ENCODE measurements at places on chromosomes 6 and 20. TPM values are rescaled to one million over a fixed set of nuclear protein-coding genes. Genes with fewer than 3 reads are reported as not detected.

GRCh38 chr6:3621411-3621810, 130.1 kb downstream of the PXDC1 start:
- no peak overlapping the region for H3K27ac ChIP-seq
- no peaks in the 10 kb centered on the region for H3K4me1 ChIP-seq
- H3K36me3 ChIP-seq: no peaks in the 10 kb centered on the region
- peaks cover 78% of the 10 kb centered on the region for H3K27me3 ChIP-seq
- no peak for DNase-seq
- H3K4me3 ChIP-seq: no peak overlapping the region

- peak overlapping the region; percentile 53 for H3K27ac ChIP-seq
- no peaks in the 10 kb centered on the region for H3K27me3 ChIP-seq
- H3K36me3 ChIP-seq: peaks cover under 1% of the 10 kb centered on the region
- peak; percentile 62 for DNase-seq
- peaks cover 65% of the 10 kb centered on the region for H3K4me1 ChIP-seq
Measured at GRCh38 chr6:148464319-148465010, 121.8 kb downstream of the SASH1 start.

DNA sequence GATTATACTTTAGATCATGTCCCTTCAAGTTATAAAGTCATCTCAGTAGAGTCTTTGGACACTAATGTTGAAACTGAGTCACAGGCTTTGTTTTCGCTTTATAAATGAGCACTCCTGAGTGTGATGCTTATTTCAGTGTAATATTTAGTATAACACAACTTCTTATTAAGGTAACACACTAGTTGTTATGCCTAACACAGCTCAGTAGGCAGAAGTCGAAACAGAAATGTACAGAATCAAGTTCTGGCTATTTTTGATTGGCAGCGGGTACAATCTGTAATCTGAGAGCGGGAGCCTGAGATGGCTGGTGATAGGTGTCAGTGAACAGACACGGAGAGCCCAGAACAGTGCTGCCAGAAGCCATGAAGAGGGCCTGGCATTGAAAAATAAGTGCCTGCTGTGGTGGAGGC, 11.4 kb downstream of the HECA start:
- peaks cover 93% of the 10 kb centered on the region for H3K4me1 ChIP-seq
- no peaks in the 10 kb centered on the region for H3K36me3 ChIP-seq
- H3K27me3 ChIP-seq: no peaks in the 10 kb centered on the region
- H3K27ac ChIP-seq: peak overlapping the region; percentile 54
- H3K4me3 ChIP-seq: no peak overlapping the region
- no peak for DNase-seq

GRCh38 chr6:87742106-87742505, 40.1 kb upstream of the AKIRIN2 start:
- H3K4me1 ChIP-seq: no peaks in the 10 kb centered on the region
- no peak for DNase-seq
- H3K4me3 ChIP-seq: no peak overlapping the region
- H3K36me3 ChIP-seq: no peaks in the 10 kb centered on the region
- no peak overlapping the region for H3K27ac ChIP-seq

DNA sequence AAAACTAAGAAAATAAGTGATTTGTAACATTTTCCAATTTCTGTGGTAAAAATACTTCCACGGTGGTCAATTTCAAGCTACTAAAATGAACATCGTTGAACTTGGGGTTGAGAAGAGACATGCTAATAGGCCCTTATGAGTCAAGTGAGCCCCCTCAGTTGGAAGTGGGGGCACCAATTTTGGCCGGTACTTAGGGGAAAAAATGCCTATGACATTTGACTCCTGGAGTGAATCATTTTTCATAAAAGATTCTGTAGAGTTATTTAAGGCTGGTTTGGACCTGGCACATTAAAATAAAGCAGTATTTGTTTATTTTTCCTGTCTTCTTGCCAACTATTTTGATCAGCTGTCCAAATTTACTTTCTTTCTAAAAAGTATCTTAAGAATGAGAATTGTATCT, 32.4 kb upstream of the CAP2 start:
- no peaks in the 10 kb centered on the region for H3K36me3 ChIP-seq
- no peak for DNase-seq
- no peaks in the 10 kb centered on the region for H3K4me1 ChIP-seq
- H3K27me3 ChIP-seq: no peaks in the 10 kb centered on the region

DNA sequence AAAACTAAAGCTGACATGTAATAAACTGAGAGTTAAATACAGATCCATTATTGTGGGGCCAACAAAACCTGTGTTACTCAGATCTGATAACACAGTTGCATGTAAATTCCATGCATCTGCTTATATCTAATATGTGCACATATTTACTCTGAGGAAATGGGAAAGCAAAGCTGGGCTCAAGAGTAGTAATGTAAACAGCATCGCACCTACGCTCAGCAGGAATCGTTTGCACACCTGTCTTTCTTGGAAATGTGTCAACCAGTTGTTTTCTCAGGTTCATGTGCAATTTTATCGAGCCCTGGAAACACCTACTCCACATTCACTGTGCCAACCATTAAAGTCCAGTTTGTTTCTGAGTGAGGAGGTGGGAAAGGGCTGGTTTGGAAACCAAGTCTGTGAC, 80.3 kb upstream of the CNKSR3 start:
- peak overlapping the region; percentile 90 for H3K27ac ChIP-seq
- H3K27me3 ChIP-seq: no peaks in the 10 kb centered on the region
- peaks cover 20% of the 10 kb centered on the region for H3K4me1 ChIP-seq
- no peak for DNase-seq

GRCh38 chr6:134980846-134981245, 30.9 kb upstream of the ALDH8A1 start:
- peaks cover 81% of the 10 kb centered on the region for H3K36me3 ChIP-seq
- no peaks in the 10 kb centered on the region for H3K27me3 ChIP-seq
- H3K4me1 ChIP-seq: no peaks in the 10 kb centered on the region
- no peak for DNase-seq
- H3K27ac ChIP-seq: no peak overlapping the region

- no peak for DNase-seq
- H3K27ac ChIP-seq: no peak overlapping the region
- no peak overlapping the region for H3K4me3 ChIP-seq
- H3K27me3 ChIP-seq: no peaks in the 10 kb centered on the region
Measured at GRCh38 chr6:127954082-127954481, 53.2 kb upstream of the THEMIS start.

DNA sequence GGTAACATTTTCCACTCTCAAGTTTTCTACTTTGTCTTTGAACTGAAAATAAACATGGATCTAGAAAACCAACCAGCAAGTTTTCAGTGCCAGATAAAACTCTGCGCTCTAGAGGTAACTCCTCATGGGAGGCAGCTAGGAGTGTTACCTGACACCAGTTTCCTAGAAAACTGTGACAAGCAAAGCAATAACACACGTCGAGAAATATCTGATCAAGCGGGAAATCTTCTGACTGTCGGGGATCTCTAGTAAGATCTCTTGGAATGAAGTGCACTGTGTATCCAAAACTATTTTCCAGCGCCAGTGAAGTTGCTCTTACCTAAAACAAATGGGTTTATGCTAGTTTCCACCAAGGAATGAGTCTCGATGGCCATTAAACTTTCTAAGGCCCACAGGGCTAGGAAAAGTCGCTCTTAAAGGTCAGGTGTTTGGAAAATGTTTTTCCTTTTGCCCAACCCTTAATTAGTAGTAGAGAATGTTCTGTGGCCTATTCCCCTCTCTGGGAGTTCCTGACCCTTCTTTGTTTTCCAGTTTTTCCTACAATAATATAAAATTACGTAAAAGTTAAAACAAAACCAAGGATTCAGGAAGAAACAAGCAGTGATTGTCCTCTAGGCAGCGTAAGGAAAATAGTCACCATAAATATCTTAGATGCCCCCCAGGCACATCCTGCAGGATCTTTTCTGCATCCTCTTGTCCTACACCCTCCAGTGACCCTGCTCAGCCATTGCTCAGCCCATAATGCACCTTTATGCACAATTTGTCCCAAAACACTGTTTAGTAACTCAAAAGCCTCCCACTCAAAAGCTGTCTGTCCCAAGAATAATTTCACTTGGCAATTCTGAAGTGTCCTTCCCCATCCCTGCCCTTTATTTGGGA, 137.7 kb upstream of the AKAP12 start:
- peaks cover 10% of the 10 kb centered on the region for H3K4me1 ChIP-seq
- H3K4me3 ChIP-seq: no peak overlapping the region
- H3K27ac ChIP-seq: peak overlapping the region; percentile 53
- no peaks in the 10 kb centered on the region for H3K36me3 ChIP-seq
- no peaks in the 10 kb centered on the region for H3K27me3 ChIP-seq

DNA sequence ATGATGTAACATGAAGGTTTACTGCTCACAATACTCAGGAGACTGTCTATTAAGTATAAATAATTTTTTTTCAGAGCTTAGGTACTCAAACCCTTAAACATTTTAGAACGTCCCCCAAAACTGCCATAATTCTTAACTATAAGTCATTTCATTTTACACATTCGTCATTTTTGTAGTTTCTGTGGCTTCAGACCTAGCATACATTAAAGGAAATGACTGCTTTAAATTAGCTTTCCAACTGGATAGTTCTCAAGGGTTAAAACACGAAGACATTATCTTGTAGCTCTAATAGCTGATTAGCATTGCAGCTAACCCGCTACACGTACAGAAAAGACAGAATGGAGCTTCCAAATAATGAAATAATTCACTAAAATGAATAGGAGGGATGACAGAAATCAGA, 24.9 kb upstream of the PLN start:
- peaks cover 20% of the 10 kb centered on the region for H3K36me3 ChIP-seq
- peaks cover 37% of the 10 kb centered on the region for H3K4me1 ChIP-seq
- H3K27me3 ChIP-seq: no peaks in the 10 kb centered on the region
- no peak for DNase-seq
- H3K4me3 ChIP-seq: no peak overlapping the region

- H3K27ac ChIP-seq: no peak overlapping the region
- no peak for DNase-seq
- no peak overlapping the region for H3K4me3 ChIP-seq
- peaks cover 24% of the 10 kb centered on the region for H3K36me3 ChIP-seq
- H3K27me3 ChIP-seq: no peaks in the 10 kb centered on the region
Measured at GRCh38 chr6:161162722-161163121, 111.1 kb downstream of the AGPAT4 start.

DNA sequence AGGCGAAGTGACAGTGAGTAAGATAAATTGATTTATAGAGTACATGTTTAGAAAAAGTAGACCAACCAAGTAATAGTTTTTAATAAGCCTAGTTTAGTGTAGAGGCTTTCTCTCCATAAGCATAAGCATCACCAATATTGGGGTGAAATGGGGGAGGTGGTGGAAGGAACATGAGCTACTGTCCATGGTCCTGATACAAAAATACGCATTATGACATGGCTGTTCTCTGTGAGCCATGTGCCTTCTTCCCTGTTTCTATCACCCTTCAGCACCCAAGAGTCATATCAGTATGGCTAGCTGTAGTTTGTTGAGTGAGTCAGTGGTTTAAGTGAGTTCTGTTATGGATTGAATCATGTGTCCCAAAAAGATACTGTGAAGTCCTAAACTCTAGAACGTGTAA, 150.8 kb downstream of the EDN1 start:
- no peaks in the 10 kb centered on the region for H3K36me3 ChIP-seq
- no peak overlapping the region for H3K4me3 ChIP-seq
- H3K4me1 ChIP-seq: peaks cover 12% of the 10 kb centered on the region
- no peak for DNase-seq
- H3K27ac ChIP-seq: no peak overlapping the region

DNA sequence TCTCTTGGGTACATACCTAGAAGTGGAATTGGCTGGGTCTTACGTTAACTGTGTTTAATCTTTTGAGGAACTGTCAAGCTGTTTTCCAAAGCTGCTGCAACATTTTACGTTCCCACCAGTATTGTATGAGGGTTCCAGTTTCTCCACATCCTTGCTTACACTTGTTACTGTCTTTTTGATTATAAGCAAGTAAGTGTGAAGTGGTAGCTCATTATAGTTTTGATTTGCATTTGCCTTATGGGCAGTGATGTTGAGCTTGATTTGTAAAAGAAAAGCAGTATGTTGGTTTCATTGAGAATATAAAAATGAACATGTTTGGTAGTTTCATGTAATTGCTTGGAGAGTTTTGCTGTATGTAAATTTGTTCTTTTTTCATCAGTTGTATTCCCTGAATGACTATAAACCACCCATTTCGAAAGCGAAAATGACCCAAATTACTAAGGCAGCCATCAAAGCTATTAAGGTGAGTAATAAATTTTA, 40.4 kb downstream of the SCAF8 start:
- no peak for DNase-seq
- H3K4me3 ChIP-seq: no peak overlapping the region
- no peaks in the 10 kb centered on the region for H3K27me3 ChIP-seq

C20orf202 gene
- 0.41 TPM for total RNA-seq

ID4 gene
- 3.0 TPM for total RNA-seq
